Activated CD4-positive, CD25-positive, alpha-beta regulatory T cell treated with anti-CD3 and anti-CD28 coated beads, Interleukin-2, amount 50 U/mL, for 72 hours (primary cell): ENCODE measurements at places on chromosomes 7 and 10.

DNA sequence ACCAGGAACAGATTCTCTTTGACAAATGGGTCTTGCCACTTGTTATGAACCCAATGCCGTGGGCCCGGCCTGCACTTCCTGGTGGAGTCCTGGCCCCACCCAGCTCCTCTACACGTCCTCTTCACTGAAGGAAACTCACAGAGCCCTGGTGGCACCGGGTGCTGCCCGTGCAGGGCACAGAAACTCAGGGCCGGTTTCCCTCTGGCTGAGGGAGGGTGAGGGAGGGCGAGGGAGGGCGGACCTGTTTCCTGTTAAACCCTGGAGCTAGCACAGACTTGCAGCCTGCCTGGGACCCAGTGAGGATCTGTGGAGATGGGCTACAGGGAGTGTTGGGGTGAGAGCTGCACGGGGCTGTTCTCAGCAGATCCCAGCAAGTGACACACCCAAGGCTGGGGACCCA is 596.3 kb downstream of the PTPRN2 start:
- no peak for DNase-seq

DNA sequence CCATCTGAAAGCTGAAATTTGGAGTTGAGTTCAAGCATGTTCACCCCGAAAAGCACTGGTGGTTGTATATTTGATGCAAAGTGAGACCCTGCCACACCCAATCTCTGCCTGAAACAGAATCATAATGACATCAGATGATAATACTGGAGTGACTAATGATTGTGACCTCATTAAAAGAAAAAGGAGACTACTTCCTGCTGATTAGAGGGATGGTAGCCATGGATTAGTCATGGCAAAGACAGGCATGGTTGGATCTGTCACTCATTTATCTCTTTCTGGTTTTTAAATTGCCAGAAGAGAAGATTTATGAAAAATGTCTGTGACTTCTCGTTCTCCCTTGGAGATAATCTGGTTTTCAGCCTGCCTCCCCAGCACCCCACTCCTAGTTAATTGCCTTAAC is 101.2 kb downstream of the BAMBI start:
- DNase-seq = no peak

- no peak for DNase-seq
Measured at GRCh38 chr10:14111208-14111607, 219.5 kb downstream of the FRMD4A start.

GRCh38 chr10:101807158-101807557 is 11.1 kb downstream of the OGA start:
- DNase-seq = no peak

DNA sequence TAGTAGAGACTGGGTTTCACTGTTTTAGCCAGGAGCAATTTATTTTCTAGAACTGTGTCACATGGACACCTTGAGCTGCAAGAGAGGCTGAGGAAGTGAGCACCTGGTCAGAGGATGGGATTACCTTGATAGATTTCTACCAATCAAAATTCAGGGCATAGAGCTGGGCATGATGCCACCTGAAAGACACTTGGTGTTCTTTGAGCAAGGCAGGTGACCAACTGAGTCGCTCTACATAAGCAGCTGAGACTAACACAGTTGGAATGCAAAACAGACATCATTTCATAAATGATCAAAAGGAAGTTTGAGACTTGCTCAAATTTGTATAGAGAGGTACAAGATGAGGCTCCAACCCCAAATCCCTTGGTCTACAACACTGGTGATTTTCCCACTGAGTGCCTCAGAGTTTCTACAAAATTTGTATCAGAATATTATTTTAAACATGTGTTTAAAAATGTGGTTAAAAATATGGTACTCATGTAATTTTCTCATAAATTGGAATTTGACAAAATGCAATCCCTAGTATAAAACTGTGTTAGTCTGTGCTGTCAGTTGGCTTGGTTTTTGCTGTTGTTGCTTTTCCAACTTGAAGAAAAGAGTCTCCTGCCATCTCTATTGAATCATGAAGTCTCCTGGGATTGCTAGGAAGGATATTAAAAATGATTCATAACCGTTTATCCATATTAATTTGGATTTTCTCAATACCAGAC is 156.4 kb upstream of the MDFIC start:
- no peak for DNase-seq

DNA sequence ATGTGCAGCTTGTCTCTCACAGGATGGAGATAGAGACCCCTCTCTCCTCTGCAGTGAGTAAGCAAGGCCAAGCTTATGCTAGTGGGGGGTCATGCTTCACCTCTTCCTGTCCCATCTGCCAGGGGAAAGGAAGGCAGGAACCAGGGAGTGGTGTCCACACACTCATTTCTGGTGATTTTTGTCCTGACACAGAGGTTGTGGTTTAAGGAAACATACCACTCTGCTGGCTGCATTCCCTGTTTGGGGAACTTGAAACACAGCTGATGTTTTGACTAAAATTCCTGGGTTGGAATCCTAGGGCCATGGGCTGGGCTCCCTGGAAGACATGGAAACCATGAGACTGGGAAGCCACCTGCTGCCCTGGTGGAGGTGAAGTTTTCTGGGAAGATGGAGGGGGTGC is 21.4 kb downstream of the C10orf120 start:
- no peak for DNase-seq

DNA sequence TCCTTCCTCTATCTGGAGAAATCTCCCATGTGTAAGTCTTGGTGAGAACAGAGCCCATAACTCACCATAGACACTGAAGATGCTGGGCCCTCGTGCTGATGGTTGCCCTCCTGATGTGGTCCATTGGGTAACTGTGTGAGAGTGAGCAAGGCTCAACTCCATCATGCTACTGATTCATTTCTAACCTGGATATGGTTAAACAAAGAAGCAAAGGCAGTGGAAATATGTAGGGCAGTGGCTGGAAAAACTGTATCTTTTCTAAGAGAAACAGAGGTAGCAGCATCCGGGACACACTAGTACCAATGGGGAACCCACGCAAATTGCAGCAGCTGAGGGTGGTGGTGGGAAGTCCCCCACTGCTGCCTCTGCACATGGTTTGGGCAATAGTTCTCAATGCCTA is 221.7 kb downstream of the KLF6 start:
- no peak for DNase-seq

DNA sequence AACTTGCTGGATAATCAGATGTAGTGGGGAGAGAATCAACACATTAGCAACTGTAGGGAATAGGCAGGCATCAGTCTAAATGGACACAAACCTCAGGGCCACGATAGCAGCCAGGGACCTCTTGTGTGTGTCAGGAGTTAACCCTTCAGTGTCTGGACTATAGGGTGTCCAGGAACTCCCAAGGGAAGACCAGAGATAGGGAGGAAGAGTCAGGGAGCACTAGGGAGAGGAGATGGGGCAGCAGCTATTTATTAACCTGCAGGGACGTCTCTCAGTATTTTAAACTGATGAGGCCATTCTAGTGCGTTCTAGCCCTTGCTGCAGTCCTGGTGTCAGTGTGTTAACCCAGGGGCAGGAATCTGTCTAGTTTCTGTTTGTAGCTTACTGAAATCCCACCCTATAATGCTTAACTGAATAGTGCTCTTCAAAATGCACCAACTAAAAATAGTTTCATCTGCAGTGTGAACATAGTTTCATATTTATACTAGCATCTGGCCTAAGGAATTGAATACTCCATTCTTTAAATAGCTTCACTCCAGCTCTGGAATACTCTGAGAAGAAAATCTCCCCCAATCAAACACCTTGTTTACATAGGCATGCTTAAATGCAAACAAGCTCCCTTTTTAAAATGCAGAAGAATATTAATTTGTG is 62.7 kb downstream of the ARID5B start:
- no peak for DNase-seq

GRCh38 chr10:4051011-4051640 is 266.1 kb upstream of the KLF6 start:
- DNase-seq = no peak

GRCh38 chr10:34175121-34175520 is 640.0 kb downstream of the PARD3 start:
- DNase-seq = no peak

- DNase-seq = no peak
Measured at GRCh38 chr10:131698232-131698631, 202.6 kb upstream of the PPP2R2D start.

DNA sequence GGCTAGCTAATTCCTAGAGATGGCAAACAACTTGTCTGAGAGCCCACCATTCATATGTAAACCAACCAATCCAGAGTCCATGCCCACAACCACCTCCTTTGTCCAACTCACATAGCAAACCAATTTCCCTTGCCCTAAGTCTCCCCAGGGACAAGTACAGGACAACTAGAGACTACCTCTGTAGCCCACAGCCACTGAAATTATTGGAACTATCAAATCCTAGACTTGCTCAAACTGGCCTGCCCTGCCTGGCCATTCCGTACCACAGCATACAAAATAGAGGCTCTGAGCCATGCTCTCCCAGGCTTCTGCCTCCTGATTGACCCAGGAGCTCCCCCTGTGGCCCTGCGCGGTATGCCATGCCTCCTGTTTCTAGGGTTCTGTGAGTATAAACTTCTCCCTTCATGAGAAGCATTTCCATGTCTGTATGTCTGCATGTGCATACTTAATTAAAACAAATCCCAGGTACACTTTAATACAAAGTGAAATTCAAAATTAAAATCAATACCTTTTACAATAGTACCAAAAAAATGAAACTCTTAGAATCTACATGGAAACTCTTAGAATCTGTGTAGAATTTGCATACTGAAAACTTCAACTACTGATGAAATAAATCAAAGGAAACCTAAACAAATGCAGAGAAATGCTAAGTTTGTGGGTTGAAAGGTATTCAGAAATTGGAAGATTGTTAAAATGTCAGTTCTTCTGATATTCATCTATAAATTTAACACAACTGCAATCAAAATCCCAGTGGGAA is 4.0 kb upstream of the HECW1 start:
- peak; percentile 64 for DNase-seq

- DNase-seq = no peak
Measured at GRCh38 chr7:2063563-2064260, 169.0 kb downstream of the MAD1L1 start.

DNA sequence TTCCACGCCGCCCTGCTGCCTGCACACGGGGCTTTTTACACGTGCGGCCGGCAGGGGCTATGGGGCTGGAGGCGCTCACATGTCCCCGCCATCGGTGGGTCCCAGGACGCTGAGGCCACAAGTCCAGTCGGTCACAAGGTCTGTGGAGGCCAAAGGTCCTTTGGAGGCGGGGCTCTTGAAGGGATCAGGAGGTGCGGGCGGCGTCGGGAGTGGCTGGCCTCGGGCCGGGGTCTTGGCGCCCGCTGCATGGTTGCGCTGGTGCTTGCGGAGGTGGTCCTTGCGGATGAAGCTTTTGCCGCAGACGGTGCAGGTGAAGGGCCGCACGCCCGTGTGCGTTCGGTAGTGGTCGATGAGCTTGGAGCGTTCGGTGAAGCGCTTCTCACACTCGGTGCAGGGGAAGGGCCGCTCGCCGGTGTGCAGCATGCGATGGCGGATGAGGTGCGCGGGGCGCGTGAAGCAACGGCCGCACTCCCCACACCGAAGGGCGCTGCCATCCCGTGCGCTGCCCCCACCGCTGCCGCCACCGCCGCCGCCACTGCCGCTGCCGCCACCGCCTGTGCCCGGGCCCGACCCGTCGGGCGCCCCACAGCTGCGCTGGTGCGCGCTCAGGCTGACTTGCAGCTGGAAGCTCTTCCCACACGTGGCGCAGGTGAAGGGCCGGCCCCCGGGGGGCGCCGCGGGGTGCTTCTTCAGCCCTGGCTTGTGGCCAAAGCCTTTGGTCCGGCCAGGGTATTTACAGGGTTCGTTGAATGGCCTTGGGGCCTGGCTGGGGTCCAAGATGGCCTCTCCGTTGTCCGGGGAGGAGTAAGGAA is 13.7 kb upstream of the ZNF777 start:
- DNase-seq = no peak

DNA sequence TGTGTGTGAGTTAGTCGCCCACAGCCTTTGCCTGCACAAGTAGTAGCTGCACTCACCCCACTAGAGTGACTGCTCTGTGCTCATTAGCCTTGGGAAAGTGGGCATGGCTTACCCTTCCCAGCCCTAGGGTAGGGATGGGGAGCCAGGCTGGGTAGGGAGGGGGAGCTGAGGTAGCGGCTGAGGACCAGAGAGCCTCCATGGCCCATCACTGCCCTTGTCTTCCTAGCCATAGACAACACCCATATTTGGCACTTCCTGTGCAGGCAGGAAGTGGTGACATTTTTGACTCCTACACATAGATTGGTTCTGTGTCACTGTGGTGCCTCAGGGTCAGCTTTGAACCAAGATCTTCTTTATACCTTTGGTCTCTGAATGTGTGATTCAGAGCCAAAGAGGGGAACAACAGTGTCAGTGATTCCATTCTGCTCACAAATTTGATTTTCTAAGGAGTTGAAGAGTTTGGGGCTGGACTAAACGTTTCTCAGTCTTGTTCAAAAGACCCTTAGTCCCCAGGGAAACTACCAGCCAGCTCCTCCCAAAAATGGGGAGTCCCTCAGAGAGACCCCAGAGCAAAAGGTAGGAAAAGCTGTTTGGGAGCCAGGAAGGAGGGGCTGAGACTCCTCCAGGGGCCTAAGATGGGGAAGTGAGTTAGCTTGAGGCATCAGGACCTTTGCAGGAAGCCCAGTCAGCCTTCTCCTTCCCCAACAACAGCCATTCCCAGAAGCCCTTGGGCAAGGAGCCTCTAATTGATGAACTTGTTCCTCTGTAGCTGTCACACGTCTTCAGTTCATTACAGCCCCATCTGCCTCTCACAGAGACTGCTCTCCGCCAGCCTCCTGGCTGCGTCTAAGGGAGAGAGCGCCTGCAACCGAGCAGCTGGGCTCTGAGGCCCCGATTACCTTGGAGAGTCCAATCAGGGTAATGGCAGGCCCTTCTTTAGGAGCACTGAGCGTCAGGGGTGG is 135.0 kb downstream of the CDH23 start:
- DNase-seq = peak; percentile 43

DNA sequence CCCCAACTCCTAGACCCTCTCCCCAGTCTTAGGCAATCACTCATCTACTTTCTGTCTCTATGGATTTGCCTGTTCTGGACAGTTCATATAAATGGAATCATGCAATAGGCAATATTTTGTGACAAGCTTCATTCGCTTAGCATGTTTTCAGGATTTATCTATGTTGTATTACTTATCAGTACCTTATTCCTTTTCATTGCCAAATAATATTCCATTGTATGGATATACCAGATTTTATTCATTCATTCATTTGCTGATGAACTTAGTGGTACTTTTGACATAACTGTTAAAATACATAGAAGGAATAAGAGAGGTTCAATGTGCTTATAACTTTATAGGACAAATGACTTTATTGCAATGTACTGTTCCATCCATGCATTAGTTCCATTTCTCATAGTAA is 231.0 kb downstream of the SNX10 start:
- DNase-seq = no peak

GRCh38 chr7:48384180-48384752 is 213.0 kb downstream of the ABCA13 start:
- no peak for DNase-seq

GRCh38 chr7:156668130-156668741 is 27.7 kb downstream of the RNF32 start:
- DNase-seq = no peak

DNA sequence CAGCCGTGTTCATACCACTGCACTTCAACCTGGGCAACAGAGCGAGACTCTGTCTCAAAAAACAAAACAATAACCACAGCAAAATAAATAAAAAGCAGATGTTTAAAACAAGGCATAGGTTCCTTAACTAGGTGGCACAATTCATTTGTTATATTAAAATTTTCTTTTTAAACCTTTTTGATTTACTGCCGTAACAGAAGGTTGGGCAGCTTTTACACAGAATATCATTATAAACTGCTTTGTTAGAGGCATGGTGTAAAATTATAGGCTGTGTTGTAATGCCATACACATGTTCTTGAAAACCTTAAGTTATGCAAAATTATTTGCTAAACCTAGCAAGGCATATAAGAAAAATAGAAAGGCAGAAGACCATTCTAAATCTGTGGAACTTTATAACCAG is 84.4 kb downstream of the MKLN1 start:
- no peak for DNase-seq

- no peak for DNase-seq
Measured at GRCh38 chr10:22620140-22620857, 94.1 kb downstream of the PIP4K2A start.
